A549 treated with ZK216348 at 1 μM for 4 hours (cell line): ENCODE measurements at places on chromosomes 4 and X. TPM values are rescaled to one million over a fixed set of nuclear protein-coding genes. Genes with fewer than 3 reads are reported as not detected.

Gene RADX
- 0.09 TPM in 1 of 5 replicates, not detected in the others for total RNA-seq

Gene USP9X
- 26.8 to 35.7 TPM (median 31.8 TPM) in 5 replicates for total RNA-seq

Gene EGFL6
- not detected in 5 replicates for total RNA-seq

Gene MAP9
- 5.2 to 7.9 TPM (median 5.6 TPM) in 5 replicates for total RNA-seq

Gene CFP
- total RNA-seq, result 0.14 to 0.83 TPM (median 0.72 TPM) in 5 replicates

Gene TEX28
- not detected in 5 replicates for total RNA-seq

Gene PDCL2
- total RNA-seq, result not detected in 5 replicates
